Left ventricle myocardium inferior (tissue), 1 donor: ENCODE measurements at places on chromosomes 16 and 17. TPM values are rescaled to one million over a fixed set of nuclear protein-coding genes. Genes with fewer than 3 reads are reported as not detected.

DNA sequence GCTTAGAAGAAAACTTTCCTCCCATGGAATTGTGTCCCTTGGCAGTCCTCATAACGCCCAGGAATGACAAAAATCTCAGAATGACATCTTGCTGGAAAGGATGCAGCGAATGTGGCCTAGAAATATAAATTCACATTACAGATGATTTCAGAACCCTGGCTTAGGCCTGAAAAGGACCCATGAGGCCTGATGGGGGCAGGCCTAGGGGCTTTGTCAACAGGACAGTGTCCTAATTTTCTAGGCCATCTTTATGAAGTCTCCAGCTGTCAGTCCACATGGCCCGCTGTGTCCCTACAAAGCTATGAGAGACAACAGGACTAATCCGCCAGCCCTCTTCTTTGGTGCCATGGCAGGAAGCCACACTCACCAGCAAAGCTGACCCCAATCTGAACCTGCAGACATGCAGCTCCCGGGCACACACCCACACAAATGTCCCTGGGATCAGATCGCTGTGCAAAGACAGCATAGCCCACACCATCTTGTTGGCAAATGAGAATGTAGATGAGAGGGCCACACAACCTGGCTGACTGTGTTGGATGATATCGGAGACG lies 40.4 kb upstream of the DNAH17 start:
- no peak for DNase-seq

The TMEM100 gene
- total RNA-seq, result 13.9 TPM

- no peak for DNase-seq
These were observed 9.9 kb upstream of the KDM8 start for GRCh38 chr16:27193300-27193990.

DNA sequence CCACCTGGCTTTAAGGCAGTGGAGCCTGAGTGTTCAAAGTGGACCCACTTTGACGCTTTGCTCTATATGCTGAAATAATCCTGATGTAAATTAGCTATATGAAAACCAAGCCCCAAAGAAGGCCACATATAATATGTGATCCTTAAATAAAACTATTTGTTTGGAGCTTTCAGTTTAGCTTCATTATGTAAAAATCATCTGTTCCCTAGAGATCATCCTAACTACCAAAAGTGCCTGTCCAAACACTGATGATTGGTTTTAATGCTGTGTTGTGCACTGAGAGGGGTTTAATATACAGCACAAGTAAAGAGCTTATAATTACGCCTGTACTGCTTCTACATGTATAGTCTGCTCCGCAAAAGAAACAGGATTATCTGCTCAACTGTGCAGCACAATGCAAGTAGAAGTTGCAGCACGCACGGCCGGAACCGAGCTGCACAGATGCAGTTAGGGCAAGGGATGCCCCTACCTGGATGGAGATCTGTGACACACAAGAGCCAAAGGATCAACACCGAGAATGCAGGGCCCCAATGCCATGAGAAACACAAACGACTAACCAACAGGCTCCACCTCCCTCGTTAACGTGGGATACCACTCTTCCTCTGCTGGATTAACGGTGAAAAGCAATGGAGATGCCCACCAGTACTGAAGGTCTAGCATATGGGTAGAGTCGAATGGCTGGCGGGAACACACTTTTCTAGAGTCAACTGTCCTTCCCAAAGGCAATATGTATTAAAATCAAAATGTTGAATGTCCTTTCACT lies 20.5 kb downstream of the USP7 start:
- no peak for DNase-seq

DNA sequence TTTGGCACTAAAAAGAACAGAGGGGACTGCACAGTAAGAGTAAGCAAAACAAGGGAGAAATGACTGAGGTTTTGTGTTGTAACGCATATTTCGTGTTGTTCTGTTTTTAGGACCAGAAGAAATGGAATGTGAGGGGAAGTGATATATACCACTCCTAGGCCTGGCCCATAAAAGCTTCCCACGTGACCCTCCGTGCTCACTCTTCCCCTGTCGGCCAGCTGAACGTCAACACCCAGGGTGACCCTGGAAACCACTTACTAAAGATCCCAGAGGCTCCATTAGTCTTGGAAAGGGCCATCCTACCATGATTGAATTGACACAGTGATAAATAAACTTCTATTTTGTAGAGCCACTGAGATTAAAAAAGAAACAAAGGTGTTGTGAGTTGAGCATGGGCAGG lies 79.8 kb downstream of the HELZ start:
- peak; percentile 19 for DNase-seq

The HOXB1 gene
- total RNA-seq, result not detected

The GP1BA gene
- 0.22 TPM for total RNA-seq

The CX3CL1 gene
- 11.7 TPM for total RNA-seq

The MLLT6 gene
- 74.1 TPM for total RNA-seq

The MYL4 gene
- total RNA-seq, result 809 TPM

- DNase-seq, result no peak
These were observed 16.6 kb downstream of the G6PC1 start for GRCh38 chr17:42917236-42917603.

The LITAFD gene
- not detected for total RNA-seq

The ELMO3 gene
- total RNA-seq, result 0.80 TPM

- DNase-seq, result no peak
These were observed 44.9 kb downstream of the VAC14 start for GRCh38 chr16:70756071-70756470.

The KRT39 gene
- total RNA-seq, result not detected

- no peak for DNase-seq
These were observed 61.0 kb downstream of the PLD6 start for GRCh38 chr17:17144916-17145665.

DNA sequence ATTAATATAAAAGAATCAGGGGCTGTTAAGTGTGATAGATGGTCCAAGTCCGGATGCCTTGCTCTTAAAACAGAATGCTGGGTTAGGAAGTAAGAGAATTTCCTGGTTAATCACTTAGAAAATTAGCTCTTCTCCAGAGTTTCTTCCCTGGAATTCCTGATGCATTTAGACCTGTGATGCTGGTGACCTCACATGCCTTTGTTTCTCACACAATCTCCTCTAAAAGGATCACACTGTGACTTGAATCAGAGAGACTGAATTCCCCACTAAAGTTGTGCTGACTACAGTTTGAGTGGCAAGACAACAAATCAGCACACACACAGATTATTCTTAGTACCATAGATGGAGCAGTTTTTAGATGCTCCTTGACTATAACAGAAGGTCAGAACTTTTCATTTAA lies 4.4 kb upstream of the RNF43 start:
- DNase-seq, result no peak

DNA sequence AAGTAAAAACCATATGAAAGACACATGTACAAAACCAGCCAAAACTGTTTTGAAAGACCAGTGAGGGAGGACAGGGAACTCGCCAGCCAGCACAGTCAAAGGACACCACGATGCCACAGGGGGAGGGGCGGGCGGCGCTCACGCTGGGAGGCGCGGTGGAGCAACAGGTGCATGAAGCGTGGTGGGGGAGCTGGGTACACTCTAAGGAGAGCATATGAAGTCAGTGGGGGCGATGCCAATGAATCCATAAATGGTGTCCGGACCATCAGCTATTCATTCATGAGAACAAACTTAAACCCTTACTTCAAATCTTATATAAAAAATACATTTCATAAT lies 101.0 kb upstream of the DNAH17 start:
- DNase-seq, result no peak

- no peak for DNase-seq
These were observed 69.5 kb downstream of the CMIP start for GRCh38 chr16:81514041-81514559.

The ENPP7 gene
- total RNA-seq, result not detected

The CFAP119 gene
- total RNA-seq, result 0.69 TPM

The RASD1 gene
- total RNA-seq, result 25.4 TPM

DNA sequence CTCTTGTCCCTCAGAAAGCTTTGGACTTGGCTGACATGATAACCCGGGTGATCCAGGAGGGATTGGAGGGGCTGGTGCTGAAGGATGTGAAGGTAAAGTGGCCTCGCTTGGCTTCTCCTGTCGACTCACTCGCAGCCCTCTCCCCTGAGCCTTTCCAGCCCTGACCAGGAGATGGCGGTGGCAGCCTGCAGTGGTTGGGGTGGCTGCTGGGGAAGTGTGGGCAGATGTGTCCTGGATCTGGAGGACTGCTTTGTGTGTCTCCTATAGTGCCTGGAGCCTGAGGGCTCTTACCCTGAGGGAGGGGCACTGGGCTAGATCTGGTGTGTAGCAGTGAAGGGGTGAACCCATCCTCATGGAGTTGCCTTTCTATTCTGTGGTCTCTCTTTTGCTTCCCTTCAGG lies 17.9 kb downstream of the LIG3 start:
- peak; percentile 72 for DNase-seq

DNA sequence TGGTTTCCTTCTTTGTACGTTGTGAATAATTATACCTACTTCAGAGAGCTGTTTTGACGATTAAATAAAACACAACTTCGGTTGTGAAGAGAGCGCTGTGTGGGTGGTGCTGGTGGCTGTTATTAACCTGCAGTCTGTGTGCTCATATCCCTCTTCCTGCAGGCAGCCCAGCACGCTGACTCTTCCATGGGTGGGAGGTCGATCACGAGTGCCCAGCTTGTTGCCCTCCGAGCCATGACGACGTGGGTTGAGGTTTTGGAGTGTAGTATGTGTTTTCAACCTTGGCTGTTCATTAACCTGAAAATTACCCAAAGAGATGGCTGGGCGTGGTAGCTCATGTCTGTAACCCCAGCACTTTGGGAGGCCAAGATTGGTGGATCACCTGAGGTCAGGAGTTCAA lies 11.3 kb upstream of the GCSH start:
- DNase-seq, result no peak

The DOC2B gene
- total RNA-seq, result 2.7 TPM

GRCh38 chr17:74104921-74105320 lies 98.6 kb upstream of the RPL38 start:
- no peak for DNase-seq

- DNase-seq, result no peak
These were observed 1469.5 kb upstream of the GOT2 start for GRCh38 chr16:60203525-60204124.

DNA sequence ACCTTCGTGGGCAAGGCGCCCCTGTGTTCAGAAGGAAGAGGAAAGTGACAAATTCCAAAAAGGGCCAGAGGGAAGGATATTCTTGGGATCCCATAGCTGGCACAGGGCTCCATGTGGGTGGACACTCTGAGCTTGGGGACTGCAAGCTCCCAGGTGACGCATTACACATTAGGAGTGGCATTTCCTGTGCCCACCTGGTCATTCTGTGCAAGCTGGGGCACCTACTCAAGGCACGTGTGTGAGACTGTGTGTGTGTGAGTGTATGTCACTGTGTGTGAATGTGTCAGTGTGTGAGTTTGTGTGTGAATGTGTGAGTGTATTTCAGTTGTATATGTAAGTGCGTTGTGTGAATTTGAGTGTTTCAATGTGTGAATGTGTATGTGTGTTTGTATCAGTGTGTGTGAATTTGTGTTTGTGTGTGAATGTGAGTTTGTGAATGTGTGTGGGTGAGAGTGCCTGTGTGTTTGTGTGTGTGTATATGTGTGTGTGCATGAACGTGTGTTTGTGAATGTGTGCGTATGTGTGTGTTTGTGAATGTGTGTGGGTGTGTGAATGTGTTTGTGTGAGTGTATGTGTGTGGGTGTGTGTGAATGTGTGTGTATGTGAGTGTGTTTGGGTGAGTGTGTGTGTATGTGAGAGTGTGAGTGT lies 1.6 kb upstream of the CD300A start:
- no peak for DNase-seq

The G6PC1 gene
- total RNA-seq, result not detected

The TLCD2 gene
- 1.8 TPM for total RNA-seq

The CCL8 gene
- total RNA-seq, result 0.41 TPM

- DNase-seq, result no peak
These were observed 130.7 kb upstream of the NLRP1 start for GRCh38 chr17:5714993-5715392.

The LRRC36 gene
- not detected for total RNA-seq

DNA sequence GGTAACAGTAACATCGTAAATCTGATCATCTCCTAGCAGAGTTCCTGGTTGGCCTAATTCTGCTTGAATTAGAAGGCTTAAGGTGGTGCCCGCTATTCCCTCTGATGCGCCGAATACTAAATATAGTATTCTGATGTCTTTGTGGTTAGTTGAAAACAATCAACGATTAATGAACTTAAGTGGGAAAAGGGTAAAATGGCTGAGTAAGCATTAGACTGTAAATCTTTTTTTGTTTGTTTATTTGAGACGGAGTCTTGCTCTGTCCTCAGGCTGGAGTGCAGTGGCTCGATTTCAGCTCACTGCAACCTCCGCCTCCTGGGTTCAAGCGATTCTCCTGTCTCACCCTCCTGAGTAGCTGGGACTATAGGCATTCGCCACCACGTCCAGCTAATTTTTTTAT lies 13.4 kb downstream of the OR2C1 start:
- DNase-seq, result no peak

The SLC35G6 gene
- total RNA-seq, result not detected

- DNase-seq, result no peak
These were observed 3.5 kb downstream of the CANT1 start for GRCh38 chr17:79006046-79006445.

The WNT3 gene
- total RNA-seq, result 0.96 TPM

- no peak for DNase-seq
These were observed 56.9 kb upstream of the LGALS9 start for GRCh38 chr17:27573971-27574525.

The KRT27 gene
- total RNA-seq, result not detected

- DNase-seq, result no peak
These were observed 117.6 kb upstream of the ZNF750 start for GRCh38 chr17:82957469-82957795.
